ENCODE measurements at places on chromosomes 12 and 14.

- DNase-seq: no peak
Observed at GRCh38 chr12:15726027-15726877, 62.9 kb downstream of the EPS8 start.

DNA sequence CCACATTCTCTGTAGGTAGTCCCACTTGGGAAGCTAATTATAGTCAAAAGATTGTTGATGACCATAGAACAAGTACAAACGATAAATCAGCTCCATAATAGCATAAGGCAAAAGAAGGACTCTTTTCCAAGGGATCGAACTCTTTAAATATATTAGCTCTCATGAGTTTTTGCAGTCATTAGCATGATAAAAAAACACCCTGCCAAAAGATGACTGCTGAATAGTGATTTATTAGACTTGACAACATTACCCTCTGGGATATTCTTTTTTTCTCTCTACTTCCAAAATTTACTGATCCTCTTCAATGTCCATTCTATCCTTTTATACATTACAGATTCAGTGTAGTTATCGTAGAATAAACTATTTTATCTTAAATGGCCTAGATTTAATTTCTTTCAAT, 14.2 kb downstream of the EPYC start:
- no peak for DNase-seq

DNA sequence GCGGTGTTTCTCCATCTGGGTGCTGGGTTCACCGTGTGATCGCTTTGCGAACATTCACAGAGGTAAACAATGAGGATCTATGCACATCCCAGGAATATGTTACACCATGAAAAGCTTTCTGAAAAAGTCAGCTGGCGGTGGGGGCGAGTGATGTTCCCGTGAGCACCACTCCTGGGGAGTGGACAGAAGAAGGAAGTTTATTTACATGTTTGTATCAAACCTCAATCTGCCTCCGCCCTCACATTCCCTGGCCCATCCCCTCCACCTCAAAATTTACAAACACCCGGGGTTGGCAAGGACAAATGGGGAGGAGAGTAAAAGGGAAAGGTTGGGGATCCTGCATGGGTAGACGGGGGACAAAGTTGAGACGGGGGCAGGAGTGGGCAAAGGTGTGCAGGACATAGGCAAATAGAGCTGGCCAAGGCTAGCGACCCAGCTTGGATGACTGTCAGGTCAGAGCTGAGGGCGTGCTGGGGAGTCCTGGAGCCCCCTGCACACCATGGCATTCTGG, 6.9 kb downstream of the TNFRSF1A start:
- no peak for DNase-seq

GRCh38 chr12:94534774-94535509, 75.3 kb upstream of the CEP83 start:
- DNase-seq: no peak

DNA sequence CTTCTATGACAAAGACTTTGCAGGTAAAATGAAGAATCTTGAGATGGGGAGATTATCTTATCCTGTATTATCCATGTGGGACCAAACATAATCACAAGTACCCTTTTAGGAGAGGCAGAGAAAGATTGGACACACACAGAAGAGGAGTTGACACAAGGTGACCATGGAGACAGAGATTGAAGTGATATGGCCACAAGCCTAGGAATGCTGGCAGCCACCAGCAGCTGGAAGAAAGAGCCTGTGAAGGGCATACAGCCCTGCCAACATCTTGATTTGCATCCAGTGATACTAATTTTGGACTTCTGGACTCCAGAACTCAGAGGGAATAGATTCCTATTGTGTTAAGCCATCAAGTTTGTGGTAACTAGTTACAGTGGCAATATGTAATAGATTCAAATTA, 78.1 kb downstream of the RPS29 start:
- DNase-seq: no peak

DNA sequence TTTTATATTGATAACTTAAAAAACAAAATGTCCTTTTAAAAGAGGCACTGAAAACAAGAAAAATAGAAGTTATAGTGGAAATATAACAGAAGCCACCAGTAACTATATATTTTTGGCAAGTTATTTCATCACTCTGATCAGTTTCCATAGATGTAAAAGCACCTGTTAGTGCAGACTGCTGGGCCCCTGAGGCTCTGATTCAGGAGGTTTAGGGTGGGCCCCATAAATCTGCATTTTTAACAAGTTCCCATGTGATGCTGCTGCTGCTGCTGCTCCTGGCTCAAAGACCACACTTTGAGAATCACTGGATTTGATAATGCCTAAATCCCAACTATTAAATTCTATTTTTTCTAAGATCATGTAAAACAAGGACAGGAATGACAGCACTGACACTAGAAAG, 251.1 kb downstream of the MED13L start:
- no peak for DNase-seq

GRCh38 chr12:49902399-49903350, 1.0 kb downstream of the FAIM2 start:
- DNase-seq: no peak

- DNase-seq: no peak
Observed at GRCh38 chr14:30710876-30711275, 88.8 kb downstream of the SCFD1 start.

DNA sequence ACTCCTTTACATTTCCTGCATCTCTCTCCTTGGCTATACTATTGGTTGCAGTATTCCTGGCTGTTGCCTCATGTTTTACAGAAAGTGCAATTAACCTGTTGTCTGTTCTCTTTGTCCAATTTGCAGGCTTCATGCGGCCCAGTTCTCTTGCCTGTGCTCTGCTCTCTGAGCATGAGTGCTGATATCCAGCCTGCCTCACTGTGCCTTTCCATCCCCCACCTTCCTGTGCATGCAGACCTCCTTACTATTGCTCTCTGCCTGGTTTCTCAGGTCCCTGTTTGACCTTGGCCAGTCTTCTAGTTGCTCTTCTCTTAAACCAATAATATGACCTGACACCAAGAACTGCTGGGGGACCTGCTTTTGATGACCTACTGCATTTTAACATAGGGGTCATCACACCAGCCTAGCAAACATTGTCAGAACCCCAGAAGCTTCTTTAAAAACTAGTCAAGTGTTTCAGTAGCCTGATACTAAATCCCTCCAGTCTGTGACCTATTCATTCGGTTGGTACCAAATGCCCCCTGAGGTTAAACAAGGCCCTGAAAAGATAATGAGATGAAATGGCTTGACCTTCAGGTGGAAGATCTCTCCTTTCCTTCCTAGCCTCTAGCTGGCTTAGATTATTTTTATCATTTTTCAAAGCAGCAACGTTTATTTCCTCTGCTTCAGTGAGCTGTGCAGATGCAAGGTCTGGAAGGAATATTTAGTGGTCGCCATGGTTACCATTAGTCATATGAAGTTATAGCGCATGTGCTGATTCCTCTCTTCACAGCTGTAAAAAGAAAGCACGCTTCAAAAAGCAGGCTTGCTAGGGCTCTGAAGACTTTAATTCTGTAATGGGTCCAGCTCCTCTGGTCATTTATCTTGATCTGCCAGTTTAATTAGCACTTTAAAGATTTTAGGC, 216.5 kb downstream of the PHLDA1 start:
- DNase-seq: peak; percentile 67

DNA sequence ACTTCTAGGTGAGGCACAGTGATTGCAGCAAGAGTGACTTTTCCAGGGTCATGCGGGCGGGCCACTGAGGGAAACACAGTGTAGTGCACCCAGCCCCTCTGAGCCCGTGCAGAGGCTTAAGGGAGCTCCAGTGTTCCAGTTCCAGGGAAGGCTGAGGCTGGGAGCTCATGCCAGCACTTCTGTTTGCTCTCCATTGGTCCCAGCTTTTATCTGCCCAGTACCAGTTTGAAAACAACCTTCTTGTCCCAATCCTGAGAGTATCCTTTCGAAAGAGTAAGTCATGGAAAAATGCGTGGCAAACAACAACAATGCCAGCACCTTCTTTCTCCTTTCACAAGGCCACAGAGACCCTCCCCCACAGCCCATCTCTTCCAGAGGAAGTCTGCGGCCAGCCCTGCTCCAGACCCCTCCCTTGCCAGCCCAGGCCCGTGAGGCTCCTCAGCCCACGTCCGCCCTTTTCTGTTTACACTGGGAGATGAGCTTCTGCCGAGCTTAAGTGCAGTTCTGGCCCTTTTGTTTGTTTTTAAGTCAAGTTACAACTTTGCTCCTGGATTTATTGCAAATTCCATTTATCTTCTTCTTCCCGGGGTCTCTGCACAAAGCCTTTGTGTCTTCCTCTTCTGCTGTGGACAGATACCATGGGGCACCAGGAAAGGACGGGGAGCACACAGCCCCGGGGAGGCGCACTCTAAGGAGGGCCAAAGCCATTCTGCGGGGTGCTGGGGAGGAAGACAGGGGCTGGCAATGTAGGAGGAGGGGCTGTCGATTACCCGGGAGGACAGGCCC, 185.6 kb downstream of the ZFP36L1 start:
- DNase-seq: no peak

DNA sequence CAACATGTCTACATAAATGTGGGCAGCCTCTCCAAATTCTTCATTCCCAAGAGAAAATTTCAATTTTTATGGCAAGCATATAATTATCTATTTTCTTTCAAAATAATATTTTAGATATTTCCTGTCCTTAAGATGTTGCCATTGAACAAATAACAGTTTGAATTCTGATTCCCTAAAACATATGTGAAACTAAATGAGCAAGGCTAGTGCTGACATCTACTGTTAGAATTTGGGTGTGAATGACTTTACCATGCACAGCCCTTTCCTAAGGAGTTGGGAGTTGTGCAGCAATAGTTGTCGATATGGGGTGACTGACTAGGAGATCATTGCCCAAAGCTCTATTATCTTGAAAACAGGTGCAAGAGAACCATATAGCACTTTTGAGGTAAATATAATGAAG, 108.2 kb upstream of the SLC38A4 start:
- peak; percentile 13 for DNase-seq

GRCh38 chr12:79933532-79934264, 1.2 kb downstream of the PPP1R12A start:
- DNase-seq: no peak

DNA sequence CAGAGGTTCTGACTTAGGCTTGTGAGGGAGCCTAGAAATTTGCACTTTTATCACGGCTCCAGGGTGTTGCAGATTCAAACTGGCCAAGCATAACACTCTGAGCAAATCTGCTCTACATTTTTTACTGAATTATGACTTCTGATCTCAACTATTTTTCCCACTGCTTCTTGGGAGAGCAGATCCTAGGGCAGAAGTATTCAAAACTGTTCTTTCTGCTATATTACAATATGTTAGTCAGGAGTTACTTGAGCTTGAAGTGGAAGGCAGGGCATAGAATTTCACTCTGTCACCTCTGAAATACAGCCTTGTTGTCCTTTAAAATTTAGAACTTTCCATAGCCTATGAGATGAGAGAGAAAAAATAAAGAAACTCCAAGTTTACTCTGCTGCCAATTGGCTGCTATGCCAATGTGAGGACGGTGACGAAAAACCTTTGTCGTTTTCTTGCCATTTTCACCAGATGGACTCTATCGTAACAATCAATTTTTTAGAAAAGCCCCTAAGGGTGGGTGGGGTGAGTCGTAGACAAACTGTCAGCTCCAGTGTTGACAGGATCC, 16.4 kb upstream of the KERA start:
- no peak for DNase-seq

DNA sequence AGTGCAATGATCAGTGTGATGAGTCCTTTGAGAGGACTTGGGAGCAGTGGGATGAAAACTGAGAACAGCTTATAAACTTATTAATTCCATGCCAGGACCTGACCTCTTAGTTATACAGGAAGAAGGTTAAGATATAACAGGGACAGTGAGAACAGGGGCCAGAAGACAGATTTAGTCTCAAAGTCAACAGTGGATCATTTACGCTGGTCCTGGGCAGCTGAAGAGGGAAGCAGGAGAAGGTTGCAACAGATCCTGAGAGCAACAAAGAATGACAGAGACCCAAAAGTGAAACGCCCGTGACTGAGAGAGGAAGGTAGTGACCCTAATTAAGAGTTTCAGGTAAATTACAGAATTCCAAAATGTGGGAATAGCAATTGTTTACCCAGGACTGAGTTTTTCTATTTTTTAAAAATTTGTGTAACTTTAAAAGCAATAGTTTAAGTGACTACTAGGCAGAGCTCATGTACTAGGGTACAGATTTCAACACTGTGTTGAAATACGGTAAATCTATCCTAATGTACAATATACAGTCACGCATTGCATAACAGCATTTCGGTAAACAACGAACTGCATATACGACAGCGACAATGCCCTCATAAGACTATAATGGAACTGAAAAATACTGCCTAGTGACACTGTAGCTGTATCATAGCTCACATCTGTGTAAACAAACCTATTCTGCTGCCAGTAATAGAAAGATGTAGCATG, 77.7 kb upstream of the GNPNAT1 start:
- no peak for DNase-seq

GRCh38 chr12:16361142-16361783, 13.8 kb downstream of the MGST1 start:
- DNase-seq: no peak

GRCh38 chr12:91347481-91348214, 165.0 kb upstream of the DCN start:
- DNase-seq: no peak

DNA sequence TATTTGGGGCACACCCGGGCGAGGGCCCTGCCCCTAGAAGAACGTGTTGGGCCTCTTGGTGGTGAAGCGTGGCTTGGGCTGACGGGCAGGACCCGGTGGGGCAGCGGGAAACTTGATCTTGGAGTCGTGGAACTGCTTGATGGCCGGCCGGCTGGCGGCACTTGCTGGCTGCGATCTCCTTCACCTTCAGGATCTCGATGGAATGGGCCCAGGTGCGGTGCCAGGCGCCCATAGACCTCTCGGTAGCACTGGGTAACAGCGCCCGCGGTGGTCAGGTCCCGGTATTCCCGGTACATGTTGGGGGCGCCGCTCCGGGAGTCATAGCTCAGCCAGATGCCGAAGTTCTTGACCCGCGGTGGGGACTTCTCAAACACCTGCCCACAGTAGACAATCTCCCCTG, 16.5 kb downstream of the UBR7 start:
- DNase-seq: no peak

DNA sequence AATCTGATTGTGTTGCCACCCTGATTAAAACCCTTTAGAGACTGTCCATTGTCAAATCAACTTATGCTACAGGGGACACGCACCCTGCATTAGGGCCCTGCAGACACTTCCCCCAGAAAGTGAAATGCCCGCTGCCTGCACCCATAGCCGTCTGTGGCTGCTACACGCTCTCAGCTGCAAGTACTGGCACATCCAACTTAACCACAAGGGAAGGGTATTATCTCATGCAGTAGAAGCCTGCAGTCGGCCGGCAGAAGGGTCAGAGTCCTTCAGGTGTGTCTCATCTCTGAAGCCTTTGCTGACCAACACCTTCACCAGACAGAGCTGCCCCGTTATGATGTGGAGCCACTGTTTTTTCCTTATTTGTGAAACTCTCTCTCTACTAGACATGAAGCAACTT, 20.8 kb downstream of the CFAP251 start:
- DNase-seq: no peak
